ENCODE measurements at places on chromosomes 7 and 10.

DNA sequence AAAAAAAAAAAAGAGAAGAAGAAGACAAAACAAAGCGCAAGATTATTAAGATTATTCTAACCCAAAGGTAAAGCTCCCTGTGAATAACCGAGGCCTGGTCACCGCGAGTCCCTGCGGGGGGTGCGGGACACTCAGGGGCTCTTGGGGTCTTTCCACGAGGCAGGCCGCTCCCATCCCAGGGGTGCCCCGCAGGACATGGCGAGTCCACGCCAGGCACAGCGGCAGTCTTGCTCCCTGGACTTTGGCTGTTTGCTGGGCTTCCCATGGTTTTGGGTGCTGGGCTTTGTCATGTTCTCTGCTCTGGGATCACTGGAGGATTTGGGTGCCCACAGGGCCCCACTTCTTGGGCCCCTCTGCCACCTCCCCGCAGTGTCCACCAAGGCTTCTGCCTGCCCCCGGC, 137.4 kb upstream of the TCERG1L start:
- no peak for DNase-seq

DNA sequence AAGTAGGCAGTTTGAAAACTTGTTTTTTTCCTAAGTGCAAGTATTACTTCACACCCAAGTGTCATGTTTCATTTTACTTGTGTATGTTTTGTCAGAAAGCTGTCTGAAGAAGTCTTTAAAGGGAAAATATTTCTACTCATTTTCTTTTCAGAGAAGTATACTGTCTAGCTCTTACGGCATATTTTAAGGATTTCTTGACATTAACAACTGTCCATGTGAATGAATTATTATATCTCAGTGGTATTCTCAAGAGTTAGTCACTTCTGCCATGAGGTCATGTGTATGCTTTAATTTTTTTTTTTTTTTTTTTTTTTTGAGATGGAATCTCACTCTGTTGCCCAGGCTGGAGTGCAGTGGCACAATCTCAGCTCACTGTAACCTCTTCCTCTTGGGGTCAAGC, 229.5 kb downstream of the BICC1 start:
- no peak for DNase-seq

DNA sequence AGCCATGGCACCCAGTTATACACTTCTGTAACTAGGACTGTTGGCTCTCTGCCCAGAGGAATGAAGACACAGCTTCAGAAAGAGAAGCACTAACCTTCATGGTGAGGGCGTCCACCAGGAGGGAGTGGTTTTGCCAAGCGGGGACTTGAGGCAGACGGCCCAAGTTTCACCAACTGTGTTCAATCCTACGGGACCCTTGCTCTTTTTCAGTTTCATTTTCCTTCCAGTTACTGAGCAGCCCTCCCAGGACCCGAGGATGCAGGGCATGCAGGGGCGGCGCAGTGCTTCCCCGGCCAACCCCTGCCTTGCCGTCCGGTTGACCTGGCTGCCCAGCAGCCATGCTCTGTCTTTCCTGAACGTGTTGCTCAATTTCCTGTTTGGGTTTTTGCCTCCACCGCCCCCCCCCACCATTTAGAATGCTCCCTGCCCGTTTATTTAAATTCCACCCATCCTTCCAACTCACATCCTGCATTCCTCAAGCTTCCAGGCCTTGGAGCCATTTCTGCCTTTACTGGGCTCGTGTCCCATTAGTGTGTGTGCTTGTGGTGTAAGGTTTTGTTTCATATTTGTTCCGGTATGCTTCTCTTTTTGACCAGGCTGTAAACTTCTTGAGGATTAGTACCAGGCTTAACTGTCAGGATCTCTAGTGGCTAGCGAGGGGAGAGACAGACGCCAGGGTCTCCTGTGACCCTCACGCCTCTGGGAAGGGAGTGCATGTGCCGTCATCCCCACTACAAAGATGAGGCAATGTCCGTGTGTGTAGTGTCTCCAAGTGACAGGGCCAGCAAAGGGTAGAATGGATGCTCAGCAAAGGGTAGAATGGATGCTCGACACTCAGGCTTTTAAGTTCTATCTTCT, 31.6 kb downstream of the IL15RA start:
- DNase-seq = peak; percentile 16

DNA sequence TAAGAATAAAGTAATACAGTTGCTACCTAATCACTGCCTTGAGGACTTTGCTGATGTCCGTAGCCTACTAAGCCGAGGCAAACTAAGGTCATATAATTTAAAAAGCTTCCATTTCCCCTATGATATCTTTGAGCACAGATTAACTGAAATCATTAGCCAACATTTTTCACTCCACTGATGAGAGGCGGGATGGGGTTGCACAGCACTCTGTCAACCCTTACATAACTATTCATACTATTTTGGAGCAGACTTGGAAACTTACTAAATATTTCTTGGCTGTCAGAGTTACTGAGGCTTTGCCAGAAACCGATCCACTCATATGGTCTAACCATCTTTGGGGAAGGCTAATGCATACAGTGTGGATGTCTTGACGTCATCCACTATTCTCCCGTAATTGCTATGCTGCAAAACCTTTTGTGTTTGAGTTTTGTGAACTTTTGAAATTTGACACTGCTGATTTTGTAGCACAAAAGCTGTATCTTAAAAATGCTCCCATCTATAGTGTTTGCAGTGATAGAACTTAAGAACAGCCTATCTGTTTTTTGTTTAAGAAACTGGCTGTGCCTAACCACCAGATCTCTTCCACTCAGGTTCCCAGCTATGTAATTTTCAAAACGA, 248.7 kb downstream of the TSPAN12 start:
- DNase-seq = no peak

DNA sequence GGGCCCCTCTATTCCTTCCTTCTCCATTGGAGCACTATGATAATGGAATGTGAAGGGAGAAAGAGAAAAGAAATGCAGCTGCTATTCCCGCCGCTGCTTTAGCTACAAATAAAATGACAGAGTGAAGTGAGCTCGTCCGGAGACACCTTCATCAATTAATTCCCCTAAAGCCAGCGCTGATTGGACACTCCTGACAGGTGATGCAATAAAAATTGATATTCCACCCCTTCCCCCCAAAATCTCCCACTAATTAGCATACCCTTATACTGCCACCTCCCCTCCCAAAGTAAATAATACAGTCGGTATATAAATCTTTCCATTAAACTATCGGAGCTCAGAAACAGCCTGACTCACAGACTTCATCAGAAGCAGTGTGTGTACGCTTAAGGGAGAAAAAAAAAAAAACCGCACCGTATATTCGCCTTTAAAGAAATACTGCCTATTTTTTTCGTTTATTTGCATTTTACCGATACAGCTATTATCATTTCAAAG, 7.3 kb downstream of the SKIDA1 start:
- DNase-seq = no peak

DNA sequence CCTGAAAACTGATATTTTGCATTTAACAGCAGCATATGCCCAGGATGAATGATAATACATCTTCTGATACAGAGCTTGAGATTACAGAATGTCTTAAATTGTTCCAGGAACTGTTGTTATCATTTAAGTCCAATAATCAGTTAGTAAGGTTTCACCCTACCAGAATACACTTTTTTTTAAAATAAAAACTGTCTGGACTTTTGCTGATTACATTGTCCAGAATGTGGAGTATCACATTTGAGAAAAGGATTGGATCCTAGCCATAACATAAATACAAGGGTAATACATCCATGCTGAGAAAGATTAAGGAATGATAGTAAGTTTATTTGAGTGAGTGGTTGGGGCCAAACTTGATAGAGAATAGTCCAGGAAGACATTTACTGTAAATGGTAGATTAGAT, 71.0 kb downstream of the SEPTIN7 start:
- DNase-seq = no peak
